ENCODE measurements at places on chromosomes 16 and 17. TPM values are rescaled to one million over a fixed set of nuclear protein-coding genes. Genes with fewer than 3 reads are reported as not detected.
A peak's percentile ranks its signal among the peaks of the same experiment; 100 is the strongest.

- DNase-seq: peak; percentile 85
- H3K36me3 ChIP-seq: peaks cover 40% of the 10 kb centered on the region
- peaks cover 21% of the 10 kb centered on the region for H3K4me1 ChIP-seq
- H3K4me3 ChIP-seq: peak overlapping the region; percentile 68
- H3K27ac ChIP-seq: peak overlapping the region; percentile 83
Measured at GRCh38 chr17:50479522-50480141, 972 bp downstream of the RSAD1 start.

GRCh38 chr16:84414789-84415326, 46.5 kb downstream of the ATP2C2 start:
- no peak for DNase-seq
- H3K27ac ChIP-seq: no peak overlapping the region
- no peaks in the 10 kb centered on the region for H3K27me3 ChIP-seq
- H3K4me3 ChIP-seq: no peak overlapping the region
- H3K36me3 ChIP-seq: no peaks in the 10 kb centered on the region
- no peaks in the 10 kb centered on the region for H3K4me1 ChIP-seq

DNA sequence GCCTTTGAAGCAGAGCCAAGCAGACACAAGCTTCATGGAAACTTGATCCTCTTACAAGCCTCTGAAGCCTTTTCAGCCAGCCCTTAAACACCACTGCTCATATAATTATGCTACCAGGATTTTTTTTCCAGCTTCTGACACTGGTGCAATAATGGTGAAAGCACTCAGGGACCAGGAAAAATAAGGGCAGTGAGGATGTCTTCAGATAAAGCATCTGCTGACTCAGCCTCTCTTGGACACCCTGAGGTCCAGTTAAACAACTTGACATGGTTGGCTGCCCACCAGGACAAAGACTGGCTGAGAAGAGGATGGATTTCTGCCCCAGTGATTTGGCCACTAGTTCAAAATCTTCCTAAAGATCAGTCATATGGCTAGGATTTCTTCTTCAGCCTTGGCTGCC, 124.2 kb upstream of the N4BP1 start:
- H3K27me3 ChIP-seq: no peaks in the 10 kb centered on the region
- no peak overlapping the region for H3K4me3 ChIP-seq
- H3K36me3 ChIP-seq: no peaks in the 10 kb centered on the region
- DNase-seq: no peak

- no peaks in the 10 kb centered on the region for H3K36me3 ChIP-seq
- DNase-seq: no peak
- no peak overlapping the region for H3K27ac ChIP-seq
Measured at GRCh38 chr16:61969077-61969382, 67.2 kb downstream of the CDH8 start.

DNA sequence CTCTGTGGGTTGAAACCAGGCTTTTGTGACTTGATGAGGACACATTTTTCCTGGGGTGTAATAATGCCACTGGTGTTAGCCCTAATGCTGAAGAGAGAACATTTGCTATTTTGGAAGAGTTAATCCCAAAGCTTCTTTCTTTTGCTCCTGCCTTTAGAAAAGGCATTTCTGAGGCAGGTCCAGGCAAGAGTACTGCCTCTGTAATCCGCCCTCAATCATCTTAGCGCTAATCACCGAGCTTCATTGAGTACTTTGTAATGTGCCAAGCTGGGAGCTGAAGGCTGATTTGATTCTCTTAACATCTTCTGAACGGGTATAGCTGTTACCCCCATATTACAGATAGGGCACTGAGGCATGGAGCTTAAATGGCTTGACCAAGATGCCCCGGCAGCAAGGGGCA, 60.3 kb downstream of the AKAP1 start:
- H3K4me1 ChIP-seq: no peaks in the 10 kb centered on the region
- no peaks in the 10 kb centered on the region for H3K27me3 ChIP-seq
- H3K4me3 ChIP-seq: no peak overlapping the region
- no peak for DNase-seq
- no peak overlapping the region for H3K27ac ChIP-seq

DNA sequence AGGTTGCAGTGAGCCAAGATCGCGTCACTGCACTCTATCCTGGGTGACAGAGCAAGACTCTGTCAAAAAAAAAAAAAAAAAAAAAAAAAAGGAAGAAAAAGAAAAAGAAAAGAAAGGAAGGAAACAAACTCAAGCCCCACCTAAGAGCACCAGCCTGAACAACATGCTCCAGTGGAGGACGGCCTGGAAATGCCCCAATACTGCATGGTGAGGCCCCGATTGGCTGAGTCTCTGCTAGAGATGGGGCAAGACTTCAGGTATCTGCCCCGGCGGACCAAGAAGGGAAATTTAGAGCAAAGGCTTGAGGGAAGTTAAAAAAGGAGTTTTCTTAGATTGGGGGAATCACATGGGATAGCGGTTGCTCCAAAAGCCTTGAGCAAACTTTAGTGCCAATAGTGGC, 10.4 kb upstream of the ZNF652 start:
- H3K27ac ChIP-seq: no peak overlapping the region
- H3K36me3 ChIP-seq: no peaks in the 10 kb centered on the region
- H3K27me3 ChIP-seq: no peaks in the 10 kb centered on the region
- H3K4me3 ChIP-seq: no peak overlapping the region
- no peak for DNase-seq

DNA sequence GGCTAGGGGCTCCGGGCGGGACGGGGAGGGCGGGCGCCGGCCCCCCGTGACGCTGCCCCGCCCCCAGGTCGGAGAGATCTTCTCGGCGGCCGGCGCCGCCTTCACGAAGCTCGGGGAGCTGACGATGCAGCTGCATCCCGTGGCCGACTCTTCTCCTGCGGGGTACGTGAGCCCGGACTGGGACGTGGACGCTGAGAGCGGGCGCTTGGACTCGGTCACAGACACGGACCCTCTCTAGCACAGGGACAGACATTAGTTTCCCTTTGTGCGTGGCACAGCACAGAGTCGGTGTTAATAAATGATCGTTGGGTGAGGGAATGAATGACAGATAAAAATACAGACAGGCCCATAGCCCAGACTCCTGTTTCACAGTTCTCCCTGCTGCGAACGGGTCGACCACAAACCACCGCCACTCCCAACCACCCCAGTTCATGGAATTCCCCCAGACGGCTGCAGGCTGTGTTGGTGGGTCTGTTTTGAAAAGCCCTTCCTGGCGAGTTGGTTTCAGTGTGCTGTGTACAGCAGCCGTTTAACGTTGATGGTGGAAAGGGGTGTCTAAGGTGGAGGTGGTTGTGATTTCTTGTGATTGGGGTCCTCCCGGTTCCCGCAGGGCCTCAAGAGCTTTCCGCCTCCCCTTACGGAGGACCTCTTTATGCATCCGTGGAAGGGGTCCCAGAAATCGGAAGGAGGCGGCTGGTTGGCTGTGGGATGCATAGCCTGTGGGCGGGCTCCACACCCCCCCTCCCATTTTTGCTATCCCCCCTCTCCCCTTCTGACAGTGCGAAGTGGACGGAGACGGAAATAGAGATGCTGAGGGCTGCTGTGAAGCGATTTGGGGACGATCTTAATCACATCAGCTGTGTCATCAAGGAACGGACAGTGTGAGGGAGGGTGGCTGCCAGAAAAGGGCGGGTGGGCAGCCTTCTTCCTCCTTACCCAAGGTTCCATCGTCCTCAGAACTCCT, 2.9 kb downstream of the RNASEK start:
- peak overlapping the region; percentile 96 for H3K27ac ChIP-seq
- H3K4me1 ChIP-seq: peaks cover 23% of the 10 kb centered on the region
- peaks cover 4% of the 10 kb centered on the region for H3K27me3 ChIP-seq
- peak overlapping the region; percentile 82 for H3K4me3 ChIP-seq

DNA sequence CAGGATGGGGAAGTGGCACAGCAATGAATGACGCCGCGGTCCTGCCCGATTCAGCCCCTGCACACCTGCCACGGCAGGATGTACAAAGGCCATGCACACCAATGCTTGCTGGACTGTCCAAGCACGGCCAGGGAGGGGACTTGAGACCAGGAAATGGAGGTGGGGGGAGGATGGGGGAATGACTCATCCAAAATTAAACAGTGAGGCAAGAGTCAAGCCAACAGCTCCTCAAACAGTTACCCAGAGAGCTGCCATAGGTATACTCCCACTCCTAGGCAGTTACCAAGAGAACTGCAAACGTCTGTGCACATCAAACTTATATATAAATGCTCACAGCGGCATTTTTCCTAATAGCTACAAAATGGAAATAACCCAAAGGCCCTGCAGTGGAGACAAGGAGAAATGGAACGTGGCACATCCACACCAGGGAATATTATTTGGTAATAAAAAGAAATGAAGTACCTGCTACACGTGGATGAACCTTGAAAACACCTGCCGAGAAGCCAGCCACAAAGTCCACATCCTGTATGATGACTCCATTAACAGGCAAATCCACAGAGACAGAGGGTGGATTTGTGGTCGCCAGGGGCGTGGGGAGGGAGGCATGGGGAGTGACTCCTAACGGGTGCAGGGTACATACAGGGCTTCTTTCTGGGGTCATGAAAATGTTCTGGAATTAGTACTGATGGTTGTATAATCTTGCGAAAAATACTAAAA, 54.1 kb downstream of the VAC14 start:
- H3K4me1 ChIP-seq: peaks cover 39% of the 10 kb centered on the region
- H3K27me3 ChIP-seq: no peaks in the 10 kb centered on the region
- DNase-seq: peak; percentile 73
- peaks cover 26% of the 10 kb centered on the region for H3K36me3 ChIP-seq
- peak overlapping the region; percentile 63 for H3K27ac ChIP-seq

- H3K27ac ChIP-seq: peak overlapping the region; percentile 42
- peak overlapping the region; percentile 65 for H3K4me3 ChIP-seq
- H3K27me3 ChIP-seq: no peaks in the 10 kb centered on the region
- peak; percentile 81 for DNase-seq
- H3K4me1 ChIP-seq: peaks cover 27% of the 10 kb centered on the region
- H3K36me3 ChIP-seq: peaks cover 12% of the 10 kb centered on the region
Measured at GRCh38 chr16:31201582-31202413, 762 bp downstream of the PYCARD start.

FBXO39 gene
- polyA plus RNA-seq: 1.8 TPM

PDE6G gene
- 2.6 TPM for polyA plus RNA-seq

SLFN11 gene
- polyA plus RNA-seq: 4.1 TPM

GFOD2 gene
- 6.4 TPM for polyA plus RNA-seq

APOBR gene
- 8.2 TPM for polyA plus RNA-seq

All from large intestine (tissue), 12 donors.